ENCODE measurements at places on chromosomes 6 and 20.

DNA sequence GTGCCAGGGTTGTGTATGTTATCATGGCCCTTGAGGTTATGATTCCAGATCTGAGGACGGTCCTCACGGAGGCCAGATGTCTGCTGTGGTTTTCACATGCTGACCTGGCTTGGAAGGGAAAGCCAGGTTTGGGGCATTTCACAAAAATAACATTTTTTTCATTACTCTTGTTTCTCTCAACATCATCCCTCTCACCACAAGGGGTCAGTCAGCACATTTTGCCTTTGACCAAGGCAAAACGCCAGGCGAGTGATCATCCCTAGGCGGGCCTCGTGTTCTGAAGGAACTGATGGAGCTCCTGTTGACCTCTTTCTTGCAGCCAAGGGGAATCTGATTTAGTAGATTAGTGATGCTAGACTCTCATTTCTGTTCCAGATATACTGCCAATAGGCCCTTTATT is 133.5 kb downstream of the TBC1D7 start:
- no peak for DNase-seq

- no peak for DNase-seq
Measured at GRCh38 chr6:46684771-46685170, 2.9 kb upstream of the TDRD6 start.

DNA sequence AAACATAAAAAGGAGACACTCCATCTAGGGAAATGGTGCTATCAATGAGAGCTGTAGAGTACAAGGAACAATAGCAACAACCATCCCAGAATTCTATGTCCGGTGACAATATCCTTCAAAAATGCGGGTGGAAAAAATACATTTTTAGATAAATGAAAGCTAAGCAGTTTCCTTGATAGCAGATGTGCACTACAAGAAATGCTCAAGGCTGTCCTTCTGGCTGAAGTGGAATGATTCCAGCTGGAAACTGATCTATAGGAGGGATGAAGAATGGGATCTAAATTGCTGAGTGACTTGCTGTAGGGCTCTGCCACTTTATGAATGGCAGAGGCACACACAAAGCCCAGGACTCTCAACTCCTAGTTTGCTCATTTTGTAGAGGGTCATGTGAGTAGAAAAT is 763.1 kb downstream of the C6orf118 start:
- no peak for DNase-seq

- DNase-seq = no peak
Measured at GRCh38 chr6:13834790-13835189, 20.4 kb upstream of the MCUR1 start.

DNA sequence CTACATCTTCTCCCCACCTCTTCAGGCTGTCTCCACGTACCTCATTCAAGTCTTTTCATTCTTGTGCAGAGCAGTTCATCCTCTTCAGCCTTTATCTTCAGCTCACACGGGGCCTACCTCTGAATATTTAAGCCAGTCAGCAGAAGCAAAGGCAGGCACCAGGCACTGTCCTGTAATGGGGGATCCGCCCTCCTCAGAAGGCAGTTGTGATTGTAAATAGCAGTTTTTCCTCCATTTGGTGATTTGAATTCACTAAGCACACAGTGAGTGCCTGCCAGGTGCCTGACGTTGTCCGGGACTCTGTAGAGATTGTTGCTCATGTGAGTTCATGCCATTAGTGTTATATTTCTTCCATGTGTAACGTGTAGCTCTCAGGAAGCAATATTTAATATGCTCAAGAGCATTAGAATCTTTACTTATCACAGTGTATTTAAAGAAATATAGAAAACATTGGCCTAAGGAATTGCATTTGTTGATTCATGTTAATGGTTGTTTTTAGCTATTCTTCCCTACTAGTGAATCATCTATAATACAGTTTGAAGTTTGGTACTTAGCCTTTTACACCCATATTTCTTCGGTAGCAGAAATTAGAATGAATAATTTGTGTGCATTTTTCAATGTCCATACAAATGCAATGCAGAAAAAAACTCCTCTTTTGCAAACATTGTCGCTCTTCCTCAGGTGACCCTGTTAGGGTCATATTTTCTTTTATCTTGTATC is 17.9 kb downstream of the BPHL start:
- no peak for DNase-seq

GRCh38 chr6:123171341-123172115 is 175.5 kb downstream of the CLVS2 start:
- DNase-seq = no peak

DNA sequence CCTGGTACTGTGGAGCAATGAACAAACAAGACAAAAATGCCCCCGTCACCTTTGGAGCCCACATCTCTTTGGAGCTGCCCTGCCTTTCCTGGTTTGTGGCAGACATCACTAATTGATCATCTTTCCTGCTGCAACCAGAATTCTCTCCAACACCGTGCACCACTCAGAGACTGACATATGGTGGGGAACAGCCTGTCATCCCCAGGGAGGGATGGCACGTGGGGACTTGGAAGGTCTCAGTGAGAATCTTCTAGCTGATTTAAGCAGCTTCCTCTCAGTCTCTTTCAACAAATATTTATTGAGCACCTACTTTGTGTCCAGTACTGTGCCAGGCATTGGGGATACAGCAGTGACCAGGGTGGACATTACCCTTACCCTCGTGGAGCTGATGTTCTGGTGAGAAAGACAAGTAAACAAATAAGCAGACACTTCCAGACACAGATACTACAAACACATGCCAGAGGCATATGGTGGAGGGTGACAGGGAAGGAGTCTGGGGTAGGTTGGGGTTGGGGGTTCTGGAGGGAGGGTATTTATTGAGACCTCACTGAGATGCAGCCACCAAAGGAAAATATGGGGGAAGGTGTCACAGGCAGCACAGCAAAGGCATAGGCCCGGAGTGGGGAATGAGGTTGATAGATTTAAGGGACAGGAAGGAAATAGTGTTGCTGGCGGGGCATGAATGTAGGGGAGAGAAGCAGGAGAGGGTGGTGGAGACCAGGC is 82.3 kb downstream of the CEBPB start:
- DNase-seq = no peak

DNA sequence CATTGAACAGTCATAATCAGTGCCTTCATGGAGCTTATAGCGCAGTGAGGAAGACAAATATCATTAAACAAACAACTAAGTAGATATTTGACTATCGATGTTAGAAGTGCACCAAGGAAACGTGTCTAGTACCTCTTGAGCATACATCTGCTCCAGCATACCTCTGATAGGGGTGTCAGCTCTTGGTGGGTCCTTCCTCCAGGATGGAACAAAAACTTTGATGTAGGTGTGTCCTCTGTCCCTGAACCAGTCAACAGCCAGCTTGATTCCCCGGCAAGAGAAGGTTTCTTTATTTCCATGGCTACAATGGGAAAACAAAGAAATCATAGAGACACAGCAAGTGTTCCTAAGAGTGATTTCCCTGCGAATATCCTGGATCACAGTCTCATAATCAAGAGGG is 23.1 kb downstream of the ZC3H12D start:
- DNase-seq = no peak

GRCh38 chr20:56875052-56875659 is 246.1 kb downstream of the TFAP2C start:
- no peak for DNase-seq

DNA sequence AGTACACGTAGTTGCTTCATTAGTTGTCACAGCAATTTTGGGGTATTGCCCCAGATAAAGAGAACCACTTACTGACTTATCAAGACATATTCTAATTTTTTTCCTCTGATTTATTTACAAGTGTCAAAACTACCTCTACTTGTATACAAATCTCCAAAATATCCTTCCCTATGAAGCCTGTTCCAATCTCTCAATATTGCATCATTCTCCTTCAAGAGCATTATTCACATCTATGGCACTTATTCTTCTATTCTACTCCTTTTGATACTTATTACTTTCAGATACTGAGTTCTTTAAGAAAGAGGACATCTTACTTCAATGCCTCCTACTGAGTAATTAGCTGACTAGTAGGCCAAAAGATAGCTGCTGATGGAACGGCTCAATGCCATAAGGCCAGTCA is 105.2 kb downstream of the SMLR1 start:
- DNase-seq = no peak

DNA sequence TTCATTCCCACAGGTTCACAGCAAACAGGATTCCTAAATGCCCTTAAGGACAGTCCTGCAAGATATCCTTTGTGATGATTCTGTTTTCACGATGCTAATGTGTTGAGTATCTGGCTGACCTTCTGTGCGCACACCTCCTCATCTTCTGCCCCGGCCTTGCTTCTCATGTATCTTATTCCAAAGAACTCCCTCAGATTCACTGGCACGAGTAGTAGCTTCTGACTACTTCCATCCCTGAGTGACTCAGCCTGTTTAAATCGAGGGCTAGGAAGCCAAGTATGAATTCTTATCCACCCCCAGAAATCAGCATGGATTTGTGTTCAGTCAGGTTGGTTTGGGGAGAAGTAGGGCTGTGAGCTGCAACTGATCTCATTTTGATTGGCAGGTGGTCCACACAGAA is 190.2 kb upstream of the SNX9 start:
- DNase-seq = no peak

DNA sequence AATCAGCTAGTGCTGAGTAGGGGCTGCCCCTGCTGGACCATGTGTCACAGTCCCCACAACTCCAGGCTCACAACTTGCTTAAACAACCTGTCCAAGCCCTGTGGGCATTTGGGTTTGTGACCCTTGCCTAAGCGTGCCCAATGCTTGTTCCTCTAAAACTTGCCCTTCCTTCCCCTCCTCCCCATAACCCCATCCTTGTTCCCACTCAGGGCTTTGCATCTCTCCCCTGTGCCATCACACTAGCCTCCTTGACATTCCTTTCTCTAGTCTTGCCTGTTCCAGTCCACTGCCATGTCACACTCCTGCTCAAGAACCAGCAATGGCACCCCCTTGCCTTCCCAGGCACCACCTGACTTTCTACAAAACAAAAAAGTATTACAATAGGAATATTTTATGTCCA is 2.3 kb upstream of the DLGAP4 start:
- DNase-seq = no peak

DNA sequence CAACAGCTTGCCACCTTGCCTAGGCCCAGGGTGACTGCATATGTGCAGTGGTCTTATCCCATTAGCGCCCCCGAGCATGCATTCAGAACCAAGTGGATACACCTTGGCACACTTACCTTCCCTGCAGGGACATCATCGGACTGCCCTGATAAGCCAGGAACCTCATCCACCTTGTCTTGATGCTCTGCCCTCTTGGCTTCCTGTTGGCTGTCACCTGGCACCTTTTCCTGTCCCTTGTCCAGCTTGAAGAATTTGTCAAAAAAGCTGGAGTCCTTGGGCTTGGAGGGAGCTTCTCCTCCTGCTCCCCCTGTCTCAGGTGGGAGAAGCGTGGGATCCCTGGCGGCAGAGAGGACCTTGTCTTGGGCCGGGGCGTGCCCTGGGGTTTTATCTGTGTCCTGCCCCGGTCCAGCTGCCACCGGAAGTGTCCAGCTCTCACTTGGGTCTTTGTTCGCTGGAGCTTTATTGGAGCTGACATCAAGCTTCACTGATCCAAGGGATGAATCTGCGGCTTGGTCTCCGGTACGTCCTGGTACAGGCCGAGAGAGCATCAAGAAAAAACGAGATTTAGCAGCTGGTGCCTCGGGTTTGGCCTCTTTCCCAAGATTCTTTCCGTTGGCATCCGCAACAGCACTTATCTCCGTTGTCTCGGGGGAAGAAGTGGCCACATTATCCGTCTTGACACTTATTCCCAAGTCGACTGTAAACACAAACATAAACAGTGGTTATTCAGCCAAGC is 42.0 kb downstream of the BCAS1 start:
- DNase-seq = no peak

- DNase-seq = no peak
Measured at GRCh38 chr6:11702500-11703130, 76.0 kb downstream of the ADTRP start.

DNA sequence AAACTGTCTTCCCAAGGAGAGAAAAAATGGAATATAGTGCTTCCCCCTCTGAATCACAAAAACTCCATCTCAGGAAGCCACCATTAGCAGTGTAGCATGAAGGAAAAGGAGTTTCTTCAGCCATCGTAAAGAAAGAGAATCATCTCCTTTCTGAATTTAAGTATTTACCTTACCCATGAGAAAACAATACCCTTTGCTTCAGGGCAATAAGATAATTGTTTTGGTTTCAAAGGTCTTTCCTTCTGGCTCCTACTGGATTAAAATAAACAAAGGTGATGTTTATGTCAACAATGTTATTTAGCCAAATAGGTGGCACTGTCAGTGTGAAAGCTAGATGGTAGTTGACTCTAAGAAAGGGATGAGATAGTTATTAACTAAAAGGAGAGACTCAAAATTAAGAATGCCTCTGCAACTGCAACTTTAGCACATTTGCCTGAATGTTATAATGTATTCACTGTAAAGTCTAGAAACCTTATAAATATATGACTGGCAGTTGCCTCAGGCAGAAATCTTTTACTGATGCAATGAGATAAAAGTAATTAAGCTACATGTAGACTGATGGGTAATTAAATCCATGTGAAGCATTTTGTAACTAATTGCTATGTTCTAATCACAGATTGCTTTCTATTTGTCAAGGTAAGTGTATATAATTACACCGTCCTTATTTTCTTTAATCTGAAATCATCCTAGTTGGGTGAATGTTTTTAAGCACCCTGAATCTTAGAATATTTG is 399.0 kb downstream of the CDKAL1 start:
- no peak for DNase-seq

DNA sequence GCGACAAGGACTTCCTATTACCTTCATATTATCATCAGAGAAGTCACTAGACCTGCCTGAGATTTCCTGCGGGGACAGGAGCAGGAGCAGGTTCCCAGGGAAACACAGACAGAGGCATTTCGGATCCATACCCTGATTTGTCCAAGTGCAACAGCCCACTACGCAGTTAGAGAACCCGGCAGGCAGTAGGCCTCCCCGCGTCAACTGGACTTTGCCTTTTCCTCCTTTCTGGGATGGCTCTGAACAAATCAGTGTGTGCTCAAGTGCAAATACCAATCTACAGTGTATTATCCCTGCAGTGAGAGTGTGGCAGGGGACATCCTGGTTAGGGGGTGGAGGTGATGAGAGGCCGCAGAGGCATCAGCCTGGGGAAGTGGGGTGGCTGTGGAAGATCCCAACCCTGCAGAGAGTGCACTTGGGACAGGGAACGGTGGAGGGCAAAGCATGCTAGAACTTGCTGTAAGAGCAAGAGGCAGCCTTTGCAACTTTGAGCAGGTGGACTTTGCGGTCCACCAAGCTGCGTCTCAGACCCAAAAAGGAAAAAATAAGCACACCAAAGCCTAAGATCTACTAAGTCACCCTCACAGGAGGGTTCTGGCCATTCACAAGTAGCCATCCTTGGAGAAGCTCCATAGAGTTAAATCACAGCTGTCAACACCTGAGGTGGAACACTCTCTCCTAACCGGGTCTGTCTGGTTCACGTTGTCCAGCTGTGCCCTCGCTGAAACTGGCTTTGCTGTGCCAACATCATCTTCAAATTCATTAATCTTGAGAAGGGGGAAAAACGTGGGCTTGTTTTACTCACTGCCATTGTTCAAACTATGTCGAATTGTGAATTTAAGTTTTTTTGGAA is 159.1 kb downstream of the ZDHHC14 start:
- DNase-seq = no peak

- DNase-seq = no peak
Measured at GRCh38 chr20:19807946-19808330, 49.9 kb downstream of the RIN2 start.
